ENCODE measurements at places on chromosomes 16 and 17.

DNA sequence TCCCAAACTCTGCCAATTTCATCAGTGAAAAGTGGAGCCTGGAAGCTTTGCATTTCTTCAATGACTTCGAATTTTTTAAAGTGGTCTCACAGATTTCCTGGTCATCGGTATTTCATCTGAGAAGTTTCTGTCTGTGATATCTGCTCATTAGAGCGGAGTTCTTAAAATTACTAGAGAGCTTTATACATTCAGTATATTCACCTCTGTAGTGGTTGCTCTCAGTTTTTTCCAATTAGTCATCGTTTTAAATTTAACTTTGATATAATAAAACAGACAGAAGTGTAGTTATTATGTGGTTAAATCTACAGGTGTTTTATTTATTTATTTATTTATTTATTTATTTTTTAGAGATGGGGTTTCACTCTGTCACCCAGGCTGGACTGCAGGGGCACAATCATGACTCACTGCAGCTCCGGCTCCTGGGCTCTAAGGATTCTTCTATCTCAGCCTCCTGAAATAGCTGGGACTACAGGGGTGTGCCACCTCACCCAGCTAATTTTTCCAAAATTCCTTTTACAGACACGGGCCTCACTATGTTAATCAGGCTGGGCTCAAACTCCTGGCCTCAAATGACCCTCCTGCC, 16.0 kb downstream of the ARHGAP17 start:
- DNase-seq, result no peak

DNA sequence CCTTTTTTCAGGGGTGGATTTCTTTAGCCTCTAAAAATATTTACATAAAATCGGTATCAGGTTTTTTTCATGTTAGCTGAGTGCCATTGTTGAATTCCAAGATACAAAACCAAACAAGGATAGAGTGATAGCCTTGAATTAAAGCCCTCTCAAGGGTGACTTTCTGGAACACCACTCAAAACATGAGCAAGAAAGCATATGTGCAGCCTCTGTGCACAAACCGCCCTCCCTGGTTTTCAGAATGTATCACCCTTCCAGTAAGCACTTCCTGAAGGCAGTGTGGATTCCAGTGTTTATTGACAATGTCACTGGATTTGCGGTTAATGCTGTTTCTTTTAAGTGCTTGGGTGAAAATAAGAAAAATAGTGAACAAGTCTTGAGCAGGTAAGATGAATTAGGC, 597.7 kb downstream of the TMEM114 start:
- DNase-seq, result no peak

- no peak for DNase-seq
These were observed 30.9 kb downstream of the C17orf75 start for GRCh38 chr17:32311028-32311536.

DNA sequence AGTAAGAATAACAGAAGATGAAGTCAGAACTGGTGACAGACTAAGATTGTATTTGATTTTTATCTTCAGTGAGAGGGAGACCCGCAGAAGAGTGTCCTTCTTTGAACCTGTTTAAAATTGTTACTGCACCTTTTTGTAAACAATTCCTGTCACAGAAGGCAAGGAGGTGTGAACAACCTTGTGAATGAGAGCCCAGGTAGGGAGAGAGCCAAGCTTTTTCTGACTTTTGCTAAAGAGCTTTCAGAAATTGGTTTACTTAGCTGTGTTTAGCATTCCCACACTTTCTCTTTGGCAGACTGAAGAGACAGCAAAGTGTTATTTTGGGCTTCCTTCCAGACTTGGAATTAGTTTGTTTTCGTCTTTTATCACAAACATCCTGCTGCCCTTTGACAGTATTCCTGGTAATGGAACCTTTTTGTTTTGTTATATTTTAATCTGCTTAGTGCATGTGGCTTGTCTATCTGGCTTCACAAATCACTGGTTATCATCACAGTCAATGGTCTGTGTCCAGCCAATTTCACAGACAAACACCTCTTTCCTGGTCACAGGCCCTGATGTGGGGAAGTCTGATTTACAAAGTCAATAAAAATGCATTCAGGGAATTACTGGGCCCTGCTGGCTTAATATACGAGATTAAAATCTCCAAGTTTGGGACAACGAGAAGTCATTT, 85.7 kb upstream of the HS3ST2 start:
- no peak for DNase-seq

- no peak for DNase-seq
These were observed 87.1 kb downstream of the KCNJ12 start for GRCh38 chr17:21463204-21463661.

DNA sequence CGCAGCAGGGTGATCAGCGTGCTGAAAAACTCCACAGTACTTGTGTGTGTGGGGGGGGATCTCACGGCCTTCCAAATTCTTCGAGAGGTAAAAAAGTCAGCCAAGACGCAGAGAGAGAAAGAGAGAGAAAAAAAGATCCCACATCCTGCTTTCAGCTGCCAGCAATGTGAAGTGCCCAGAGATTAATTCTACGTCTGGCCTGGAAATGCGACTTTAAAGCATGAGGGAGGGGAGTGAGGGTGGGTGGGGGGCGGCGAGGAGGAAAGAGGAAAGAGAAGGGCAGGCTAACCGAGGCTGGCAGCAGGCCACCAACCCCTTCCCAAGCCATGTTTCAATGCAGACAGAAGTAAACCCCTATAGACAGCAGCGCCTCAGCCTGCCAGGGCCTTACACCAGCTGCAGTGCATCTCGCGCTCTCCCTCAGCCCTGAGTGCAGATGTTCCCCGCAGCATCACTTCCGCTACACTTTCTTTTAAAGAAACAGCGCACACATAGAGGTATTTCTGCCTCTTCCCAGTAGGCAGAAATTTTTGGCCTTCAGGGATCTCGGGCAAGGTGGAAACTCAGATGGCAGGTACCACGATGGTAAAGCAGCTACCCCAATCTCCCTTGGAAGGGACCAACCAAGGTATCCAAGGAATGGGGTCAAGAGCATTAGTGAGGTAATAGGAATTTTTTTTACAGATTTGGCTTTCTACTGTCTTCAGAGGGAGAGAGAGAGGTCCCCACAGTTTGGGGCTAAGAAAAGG, 87.8 kb downstream of the SMG6 start:
- DNase-seq, result peak; percentile 92

- DNase-seq, result no peak
These were observed 5.3 kb downstream of the KRT28 start for GRCh38 chr17:40794466-40794865.

DNA sequence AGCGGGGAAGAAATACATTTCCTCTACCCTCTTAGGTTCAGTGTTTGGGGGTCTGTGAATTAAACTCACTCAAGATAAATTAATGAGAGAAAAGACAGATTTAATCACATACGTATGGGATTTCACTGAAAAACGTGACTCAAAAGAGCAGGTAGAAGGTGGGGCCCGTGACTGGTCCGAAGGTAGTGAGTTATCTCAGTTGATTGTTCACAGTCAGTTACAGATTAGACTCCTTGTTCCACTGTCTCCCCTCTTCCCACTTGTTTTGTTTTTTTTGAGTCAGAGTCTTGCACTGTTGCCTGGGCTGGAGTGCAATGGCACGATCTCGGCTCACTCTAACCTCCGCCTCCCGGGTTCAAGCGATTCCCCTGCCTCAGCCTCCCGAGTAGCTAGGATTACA, 301.2 kb downstream of the SEC14L1 start:
- DNase-seq, result peak; percentile 39

DNA sequence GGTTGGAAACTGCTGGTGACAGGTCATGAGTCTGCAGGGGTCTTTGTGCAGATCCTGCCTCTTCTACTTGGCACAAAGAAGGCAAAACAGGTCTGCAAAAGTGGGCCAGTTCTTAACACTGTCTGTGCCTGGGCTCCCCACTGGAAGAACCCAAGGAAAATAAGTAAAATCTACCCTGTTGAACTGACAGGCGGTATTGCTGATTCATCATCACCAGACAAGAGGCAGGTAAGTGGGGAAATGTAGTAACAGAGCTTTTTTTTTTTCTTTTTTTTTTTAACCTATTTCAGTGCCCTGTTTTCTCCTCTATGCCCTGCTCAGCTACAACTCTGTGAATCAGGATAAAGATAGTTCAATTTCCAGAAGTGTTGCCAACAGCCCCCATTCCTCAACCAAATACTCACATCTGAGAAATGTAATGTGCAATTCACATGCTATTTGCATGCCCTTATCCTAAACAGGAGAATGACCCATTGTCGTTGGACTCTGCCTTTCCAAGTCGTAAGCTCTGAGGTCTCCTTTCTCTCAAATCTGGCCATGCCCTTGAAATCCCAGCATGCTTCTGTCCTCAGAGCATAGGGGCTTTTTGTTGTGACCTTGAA, 237.0 kb downstream of the SOX9 start:
- no peak for DNase-seq

DNA sequence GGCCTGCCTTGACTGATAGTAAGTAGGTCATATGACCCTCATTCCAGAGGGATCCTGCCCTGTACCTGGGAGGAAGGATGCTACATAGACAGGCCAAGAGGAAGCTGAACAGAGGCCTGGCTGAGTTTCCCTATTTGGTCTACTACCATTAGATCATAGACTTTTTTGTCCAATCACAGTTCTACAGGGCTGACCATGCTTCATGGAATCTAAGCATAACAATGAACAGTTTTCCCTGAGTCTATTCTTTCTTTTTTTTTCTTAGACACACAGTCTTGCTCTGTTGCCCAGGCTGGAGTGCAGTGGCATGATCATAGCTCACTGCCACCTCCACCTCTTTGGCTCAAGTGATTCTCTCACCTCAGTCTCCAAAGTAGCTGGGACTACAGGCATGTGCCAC, 3.9 kb downstream of the GPR179 start:
- DNase-seq, result no peak

DNA sequence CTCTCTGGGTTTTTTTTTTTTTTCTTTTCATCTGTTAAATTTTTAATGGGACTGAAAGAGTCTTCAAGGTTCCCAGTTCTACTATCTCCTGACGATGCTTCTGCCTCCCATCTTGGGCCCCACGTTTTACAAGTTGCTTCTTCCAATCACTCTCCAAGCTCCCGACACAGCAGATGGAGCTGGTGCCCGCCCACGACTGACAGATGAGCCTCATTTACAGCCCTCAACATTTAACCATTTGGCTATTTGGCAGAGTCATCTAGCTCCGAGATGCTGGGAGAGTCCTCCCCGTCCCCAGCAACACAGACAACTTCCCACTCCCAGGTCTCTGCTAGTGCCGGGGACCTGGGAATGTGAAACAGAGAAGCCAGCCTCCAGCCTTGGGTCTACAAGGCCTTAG, 276.9 kb downstream of the SHISA9 start:
- DNase-seq, result no peak

DNA sequence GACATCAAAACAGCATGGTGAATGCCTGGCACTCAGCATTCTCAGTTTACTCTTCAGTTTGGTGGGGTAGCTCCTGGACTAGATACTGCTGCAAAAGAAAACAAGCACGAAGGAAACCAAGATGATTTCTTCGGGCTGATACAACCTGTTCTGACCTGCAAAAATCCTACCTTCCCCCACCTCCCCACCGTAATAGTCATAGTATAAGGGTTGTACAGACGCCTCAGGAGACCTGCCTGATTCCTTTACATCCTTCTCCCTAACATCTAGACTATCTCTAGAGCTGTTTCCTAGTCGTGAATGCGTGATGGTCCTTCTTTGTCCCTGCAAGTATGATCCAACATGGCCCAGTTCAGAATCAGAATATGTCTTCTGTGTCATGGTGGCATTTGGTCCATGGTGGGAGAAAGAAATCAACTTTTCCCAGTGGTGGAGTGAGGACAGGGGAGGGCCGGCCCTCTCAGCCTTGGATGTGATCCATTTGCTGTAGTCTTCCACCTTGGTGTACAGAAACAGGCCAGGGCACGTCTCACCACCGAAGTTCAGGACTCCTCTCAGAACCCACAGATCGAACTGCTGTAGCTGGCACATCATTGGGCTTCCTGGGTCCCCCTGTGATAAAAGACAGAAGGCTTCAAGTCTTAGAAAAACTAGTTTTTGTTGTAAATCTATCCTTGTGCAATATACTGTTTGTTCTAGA, 14.5 kb downstream of the PRSS54 start:
- no peak for DNase-seq

DNA sequence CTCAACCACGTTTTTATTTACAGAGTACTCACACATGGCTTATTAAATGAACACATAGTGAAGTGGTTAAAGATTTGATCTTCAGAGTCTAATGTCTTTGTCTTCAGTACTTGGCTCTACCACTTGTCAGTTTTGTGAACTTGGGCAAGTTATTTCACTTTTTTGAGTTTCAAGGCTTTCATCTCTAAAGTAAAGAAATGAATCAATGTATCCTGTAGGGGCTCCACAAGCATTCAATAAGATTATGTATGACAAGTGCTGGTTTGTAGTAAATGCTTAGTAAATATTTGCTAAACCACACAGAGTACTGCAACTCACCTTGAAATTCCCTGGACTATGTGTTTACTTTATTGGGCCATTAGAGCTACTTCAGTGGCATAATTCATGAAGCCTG, 446.0 kb upstream of the GOT2 start:
- DNase-seq, result no peak

DNA sequence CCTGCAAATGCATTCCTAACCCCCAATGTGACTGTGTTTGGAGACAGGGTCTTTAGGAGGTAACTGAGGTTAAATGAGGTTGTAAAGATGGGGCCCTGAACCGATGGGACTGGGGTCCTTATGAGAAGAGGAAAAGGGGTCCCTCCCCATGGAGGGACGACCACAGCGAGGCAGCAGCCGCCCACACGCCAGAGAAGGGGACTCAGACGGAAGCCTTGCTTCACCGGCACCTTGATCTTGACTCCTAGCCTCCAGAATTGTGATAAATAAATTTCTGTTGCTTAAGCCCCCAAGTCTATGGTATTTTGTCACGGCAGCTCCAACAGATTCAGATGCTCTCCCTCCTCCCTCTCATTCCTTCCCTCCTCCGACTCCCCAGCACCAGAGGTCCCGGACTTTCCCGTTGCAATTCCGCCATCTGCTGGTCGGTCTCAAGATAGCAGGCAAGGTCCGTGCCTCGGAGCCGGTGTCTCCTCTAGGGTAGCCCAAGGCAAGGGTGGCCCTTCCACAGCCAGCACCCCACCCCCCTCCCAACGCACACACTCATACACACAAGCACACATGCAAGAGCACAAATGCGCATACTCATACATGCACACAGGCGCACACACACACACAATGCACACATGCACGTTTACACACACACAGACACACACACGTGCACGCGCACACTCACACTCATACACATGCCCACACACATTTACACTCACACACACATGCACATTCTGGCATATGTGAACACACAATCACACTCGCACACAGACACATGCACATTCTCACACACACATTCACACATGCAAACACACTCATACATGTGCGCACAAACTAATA, 23.1 kb upstream of the C16orf78 start:
- DNase-seq, result peak; percentile 68

GRCh38 chr17:57277923-57278604, 21.7 kb downstream of the MSI2 start:
- DNase-seq, result peak; percentile 23

DNA sequence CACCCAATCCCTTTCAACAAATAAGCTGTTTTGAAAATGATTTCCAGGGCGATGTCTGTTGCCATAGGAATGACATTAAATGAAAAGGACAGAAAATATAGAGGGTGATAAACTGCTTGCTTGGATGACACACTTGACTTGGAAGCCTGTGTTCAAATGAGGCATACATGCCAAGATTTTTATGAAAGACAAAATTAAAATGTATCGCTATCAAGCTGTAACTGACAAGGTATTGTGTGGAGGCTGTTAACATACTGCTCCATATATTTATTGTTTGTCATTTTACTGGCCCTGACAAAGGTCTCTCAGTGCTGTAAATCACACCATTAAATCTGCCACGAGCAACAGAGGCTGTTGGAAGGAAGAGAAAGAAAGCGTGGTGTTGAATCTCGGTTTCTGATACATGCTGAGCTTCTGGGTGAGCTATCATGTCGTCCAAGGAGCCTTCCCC, 456.2 kb upstream of the SALL1 start:
- no peak for DNase-seq
